ENCODE measurements at places on chromosomes 3 and 15.
A peak's percentile ranks its signal among the peaks of the same experiment; 100 is the strongest.

GRCh38 chr3:48784426-48785120, 63.1 kb downstream of the PRKAR2A start:
- peak; percentile 88 for DNase-seq

DNA sequence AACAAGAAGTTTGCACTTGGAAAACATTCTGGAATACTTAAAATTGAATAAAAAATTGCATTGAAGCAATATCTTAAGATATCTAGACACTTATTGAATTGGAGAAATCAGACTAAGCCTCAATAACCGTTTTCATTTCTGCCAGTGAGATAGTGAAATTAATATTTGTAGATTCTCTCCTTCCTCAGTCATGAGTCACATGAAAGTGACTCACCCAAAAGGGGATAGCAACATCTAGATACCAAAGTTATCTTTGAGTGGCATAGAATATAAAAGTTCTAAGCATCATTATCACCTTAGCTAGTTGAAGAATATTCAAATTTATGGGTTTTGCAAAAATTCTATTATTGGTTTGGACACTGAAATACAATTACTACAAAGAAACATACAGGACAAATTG, 614.8 kb upstream of the ZNF717 start:
- peak; percentile 68 for DNase-seq

DNA sequence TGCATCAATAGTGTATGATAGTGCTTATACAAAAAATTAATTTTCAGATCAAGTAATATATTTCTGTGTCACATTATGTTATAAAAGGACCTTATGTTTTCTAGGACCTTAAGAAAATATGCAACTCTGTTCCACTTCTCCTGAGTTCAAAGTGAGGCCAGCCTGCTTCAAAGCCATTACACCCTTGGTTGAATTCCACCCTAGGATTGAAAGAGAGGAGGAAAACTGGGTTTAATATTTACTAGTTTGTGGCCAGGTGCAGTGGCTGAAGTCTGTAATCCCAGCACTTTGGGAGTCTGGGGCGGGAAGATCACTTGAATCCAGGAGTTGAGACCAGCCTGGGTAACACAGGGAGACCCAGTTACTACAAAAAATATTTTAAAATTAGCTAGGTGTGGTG, 32.9 kb upstream of the NR1I2 start:
- no peak for DNase-seq

- DNase-seq: no peak
Measured at GRCh38 chr3:37989821-37990480, 635 bp upstream of the VILL start.

GRCh38 chr3:86996261-86996955, 5.5 kb upstream of the VGLL3 start:
- peak; percentile 25 for DNase-seq

DNA sequence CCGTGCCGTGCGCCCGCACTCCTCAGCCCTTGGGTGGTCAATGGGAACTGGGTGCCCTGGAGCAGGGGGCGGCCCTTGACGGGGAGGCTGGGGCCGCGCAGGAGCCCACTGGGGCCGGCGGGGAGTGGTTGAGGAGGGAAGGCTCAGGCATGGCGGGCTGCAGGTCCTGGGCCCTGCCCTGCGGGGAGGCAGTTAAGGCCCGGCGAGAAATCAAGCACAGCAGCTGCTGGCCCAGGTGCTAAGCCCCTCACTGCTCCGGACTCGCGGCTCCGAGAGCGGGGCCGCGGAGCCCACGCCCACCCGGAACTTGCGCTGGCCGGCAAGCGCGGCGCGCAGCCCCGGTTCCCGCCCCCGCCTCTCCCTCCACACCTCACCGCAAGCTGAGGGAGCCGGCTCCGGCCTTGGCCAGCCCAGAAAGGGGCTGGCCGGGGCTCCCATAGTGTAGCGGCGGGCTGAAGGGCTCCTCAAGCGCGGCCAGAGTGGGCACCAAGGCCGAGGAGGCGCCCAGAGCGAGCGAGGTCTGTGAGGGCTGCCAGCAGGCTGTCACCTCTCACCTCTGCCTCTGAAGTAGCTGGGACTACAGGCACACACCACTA, 7.8 kb downstream of the GP9 start:
- DNase-seq: no peak

DNA sequence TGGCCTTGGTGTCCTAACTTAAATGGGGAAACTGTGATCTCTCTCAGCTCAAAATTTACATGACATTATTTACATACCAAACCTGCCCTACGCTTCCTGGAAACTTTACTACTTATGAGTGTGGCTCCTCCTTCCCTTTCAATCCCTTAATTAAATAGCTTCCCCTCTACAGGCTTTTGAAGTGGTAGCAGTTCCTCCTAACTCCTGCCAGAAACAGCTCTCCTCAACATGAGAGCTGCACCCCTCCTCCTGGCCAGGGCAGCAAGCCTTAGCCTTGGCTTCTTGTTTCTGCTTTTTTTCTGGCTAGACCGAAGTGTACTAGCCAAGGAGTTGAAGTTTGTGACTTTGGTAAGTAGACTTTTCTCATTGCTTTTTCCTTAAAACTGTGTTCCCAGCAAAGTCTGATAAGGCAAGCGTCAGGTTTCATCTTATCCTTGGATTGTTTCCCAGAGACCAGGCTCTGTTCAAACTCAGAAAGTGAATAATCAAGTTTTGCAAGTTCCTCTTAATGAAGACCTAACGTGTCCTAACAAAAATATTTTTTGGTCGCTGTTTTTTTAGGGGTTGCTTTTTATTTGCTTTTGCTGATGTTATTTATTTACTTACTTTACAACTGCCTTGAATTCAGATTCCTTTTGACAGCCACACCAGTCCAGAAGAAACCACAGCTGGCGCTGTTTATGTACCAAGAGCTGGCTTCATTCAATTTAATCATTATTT, at the start of gene ACP3:
ACP3 (plus strand) TSS at position 179 of the 720 bp plus-strand sequence; CDS start at position 229, 50 bp downstream.
- DNase-seq: peak; percentile 82

- no peak for DNase-seq
Measured at GRCh38 chr3:126149960-126150515, 30.3 kb downstream of the ALDH1L1 start.

GRCh38 chr3:178513546-178514380, 22.5 kb upstream of the KCNMB2 start:
- no peak for DNase-seq

DNA sequence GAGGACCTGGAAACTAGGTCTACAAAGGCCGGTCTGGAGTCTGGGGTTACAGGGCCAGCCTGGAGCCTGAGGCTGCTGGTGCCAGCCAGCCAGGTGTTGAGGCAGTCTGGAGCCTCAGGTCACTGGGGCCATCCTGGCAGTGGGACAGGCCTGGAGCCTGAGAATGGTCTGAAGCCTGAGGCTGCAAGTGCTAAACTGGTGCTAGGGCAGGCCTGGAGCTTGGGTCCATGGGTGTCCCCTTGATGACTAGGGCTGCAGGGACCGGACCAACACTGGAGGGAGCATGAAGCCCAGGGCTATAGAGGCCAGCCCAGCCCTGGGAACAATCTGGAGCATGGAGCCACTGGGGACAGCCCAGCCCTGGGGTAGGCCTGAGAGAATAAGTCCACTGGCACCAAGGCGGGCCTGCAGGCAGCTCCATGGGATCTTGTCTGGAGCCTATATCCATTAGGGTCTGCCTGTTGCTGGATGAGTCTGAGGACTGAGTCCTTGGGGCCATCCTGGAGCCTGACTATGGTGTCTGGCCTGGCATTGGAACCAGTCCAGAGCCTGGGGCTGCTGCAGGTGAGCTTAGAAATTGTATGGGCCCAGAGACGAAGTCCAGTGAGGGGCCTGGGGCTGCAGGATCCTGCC, 101.9 kb downstream of the GLDN start:
- no peak for DNase-seq

DNA sequence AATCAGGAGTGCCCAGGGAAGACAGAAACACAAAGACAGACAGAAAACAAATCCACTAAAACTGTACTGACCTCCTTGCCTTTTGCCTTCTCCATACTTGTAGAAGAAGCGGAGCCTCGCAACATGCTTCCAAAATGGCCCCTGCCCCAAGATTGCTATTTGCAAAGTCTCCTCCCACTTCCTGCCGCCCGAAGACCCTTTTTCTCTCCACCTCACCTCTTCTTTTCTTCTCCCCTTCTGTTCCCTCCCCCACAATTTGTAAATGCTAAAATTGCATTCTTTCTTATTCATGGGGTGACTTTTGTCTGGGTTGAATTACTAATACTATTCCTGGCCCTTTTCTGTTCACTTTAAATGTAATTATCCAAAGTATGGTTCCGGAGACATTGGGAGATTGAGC, at the start of gene DPPA4:
DPPA4 (minus strand) TSS at position 154 of the 400 bp plus-strand sequence; CDS start at position 125, 29 bp downstream.
- no peak for DNase-seq

DNA sequence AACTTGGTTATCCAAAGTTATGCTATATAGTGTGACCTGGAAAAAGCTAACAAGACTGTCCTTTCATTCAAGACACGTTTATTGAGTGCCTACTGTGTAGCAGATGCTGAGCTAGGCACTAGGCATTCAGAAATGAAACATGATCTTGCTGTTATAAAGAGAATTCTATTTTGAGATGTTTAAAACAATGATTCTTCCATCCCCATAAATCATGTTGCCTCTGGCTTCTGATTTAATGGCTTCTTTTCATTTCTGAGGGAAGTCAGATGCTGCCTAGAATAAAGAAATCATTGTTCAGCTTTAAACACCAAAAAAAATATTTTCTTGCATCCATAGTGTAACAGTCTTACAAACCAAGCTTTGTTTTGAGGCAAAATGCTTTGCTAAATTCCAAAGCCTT, 620.9 kb upstream of the UBE2E2 start:
- no peak for DNase-seq

DNA sequence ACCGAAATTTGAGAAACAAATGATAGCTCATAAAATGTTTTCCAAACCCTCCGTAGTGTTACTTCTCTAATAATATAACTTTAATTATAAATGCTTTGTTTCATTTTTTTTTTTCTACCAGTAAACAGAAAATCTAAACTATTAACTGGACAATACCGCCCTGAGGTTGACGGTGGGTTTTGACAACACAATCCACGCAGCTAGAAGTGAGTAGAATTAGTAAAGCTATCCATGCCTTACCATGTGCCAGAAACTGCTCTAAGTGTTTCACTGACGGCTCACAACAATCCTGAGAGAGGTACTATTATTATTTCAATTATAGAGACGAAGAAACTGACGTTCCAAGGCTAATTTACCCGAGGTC, 410 bp downstream of the NDUFAF1 start:
- no peak for DNase-seq

GRCh38 chr3:9746330-9746729, 3.4 kb upstream of the OGG1 start:
- DNase-seq: peak; percentile 95

- no peak for DNase-seq
Measured at GRCh38 chr3:107929088-107929487, 161.7 kb downstream of the CD47 start.

- DNase-seq: peak; percentile 71
Measured at GRCh38 chr3:178060407-178060806, 475.8 kb upstream of the KCNMB2 start.

DNA sequence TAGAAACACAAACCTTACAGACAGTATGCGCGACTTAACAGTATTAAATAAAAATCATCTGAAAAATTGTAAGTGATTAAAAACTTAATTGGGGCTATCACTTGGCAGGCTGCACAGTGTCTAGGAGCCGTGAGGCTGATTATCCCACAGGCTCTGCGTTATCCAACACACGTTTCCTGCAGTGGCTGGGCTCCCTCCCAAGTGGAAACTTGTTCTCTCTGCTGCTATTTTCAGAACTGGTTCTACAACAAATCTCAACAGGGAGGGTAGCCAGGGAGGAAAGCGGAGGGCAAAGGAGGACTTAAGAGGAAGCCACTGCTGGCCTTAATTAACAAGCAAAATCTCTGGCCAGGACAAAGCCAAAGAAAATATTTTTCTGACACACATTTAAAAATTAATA, 555.2 kb downstream of the MAGI1 start:
- no peak for DNase-seq

GRCh38 chr3:93988283-93988682, 8.3 kb downstream of the ARL13B start:
- peak; percentile 36 for DNase-seq

GRCh38 chr3:127637971-127638370, 9.0 kb downstream of the PODXL2 start:
- no peak for DNase-seq

DNA sequence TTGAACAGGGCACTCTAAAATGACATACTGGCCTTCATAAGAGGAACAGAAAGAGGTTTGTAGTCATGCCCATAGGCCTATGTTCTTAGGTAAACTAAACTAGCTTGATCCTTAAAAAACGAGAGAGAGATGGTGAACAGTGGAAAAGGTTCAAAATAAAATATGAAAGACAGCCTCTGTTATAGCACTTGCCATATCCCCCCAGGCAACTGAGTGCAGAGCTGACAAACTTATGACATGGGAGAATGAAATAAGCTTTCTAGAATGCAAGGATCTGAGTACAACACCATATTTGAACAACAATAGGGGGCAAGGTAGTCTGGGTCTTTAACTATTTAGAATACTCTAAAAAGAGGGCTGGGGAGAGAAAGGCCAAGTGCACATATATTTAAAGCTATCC, 700.6 kb upstream of the CFAP20DC start:
- no peak for DNase-seq

DNA sequence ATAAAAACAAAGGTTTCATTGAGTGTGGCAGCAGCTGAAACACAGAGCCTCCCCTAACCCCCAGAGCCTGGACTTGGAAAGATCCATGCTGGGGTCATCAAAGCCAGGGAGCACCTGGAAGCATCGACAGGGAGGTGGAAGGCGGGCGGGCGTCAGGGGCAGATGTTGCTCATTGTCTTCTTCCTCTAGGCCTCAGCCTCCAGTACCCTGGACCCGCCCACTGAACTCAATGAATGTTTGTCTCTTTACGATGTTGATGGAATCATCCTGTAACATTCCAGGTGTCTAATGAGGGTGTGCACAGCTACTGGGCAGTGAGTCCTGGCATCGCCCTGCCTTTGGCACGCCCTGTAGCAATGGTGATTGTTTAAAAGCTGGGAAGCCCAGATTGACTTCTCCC, 9.8 kb downstream of the GP5 start:
- no peak for DNase-seq
